ENCODE measurements at places on chromosomes 2 and 18. TPM values are rescaled to one million over a fixed set of nuclear protein-coding genes. Genes with fewer than 3 reads are reported as not detected.

The COL4A4 gene
- not detected for total RNA-seq

DNA sequence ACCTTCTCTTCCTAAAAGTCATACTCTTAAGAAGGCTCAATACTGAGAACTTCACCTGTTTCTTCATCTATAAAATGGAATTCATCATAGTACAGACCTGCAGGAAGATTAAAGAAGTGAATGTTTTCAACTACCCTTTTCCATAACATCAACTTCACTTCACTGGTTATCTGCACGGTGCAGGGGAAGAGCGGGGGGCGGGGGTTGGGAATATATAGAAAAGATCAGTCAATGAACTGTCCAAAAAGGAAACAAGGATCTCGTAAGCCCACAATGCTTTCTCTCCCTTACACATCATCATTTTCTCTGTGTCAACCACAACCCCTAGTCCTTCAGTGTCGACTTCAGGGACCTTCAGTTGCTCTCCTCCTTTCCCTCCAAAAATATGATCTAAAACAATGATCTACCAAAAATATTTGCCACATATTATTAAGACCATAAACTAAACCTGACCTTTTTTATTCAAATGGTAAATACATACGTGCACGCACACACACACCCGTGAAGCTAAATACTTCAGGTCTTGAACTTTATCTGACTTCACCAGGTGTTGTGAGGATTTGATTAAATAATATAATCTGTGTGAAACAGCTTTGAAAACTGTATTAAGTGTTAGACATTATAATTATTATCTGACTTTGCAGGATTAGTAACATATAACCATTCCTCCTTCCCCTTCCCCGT, 4.9 kb downstream of the MBOAT2 start:
- no peak for DNase-seq
- H3K27ac ChIP-seq, result no peak overlapping the region

DNA sequence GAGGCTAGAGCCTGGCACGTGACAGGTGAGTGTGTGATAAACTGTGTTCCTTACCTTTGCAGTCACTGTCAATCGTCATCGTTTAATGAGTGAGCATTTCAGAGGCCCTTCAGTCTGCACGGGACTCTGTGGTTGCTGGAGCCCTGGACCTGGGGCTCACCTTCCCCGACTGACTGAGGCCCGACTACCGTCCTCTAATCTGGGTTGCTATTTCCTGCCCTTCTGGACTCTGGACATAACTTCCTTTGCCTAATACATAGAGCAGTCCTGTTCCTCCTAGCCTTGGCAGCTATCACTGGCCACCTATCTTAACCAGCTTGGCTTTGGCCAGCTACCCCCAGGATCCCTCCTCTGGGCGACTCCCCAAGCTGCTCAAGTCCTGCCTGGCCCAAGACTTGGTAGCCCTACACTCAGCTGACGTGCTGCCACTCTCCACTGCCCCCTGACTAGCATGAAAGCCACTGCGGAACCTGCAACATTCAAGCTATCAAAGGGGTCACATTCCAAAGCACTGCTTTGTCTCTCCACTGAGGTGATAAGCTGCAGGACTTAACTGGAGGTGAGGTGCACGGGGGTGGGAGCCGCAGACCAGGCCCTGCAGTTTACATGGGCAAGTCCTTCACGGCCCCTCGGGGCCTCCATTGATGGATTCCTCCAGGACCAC, 11.1 kb upstream of the RAB17 start:
- peaks cover 22% of the 10 kb centered on the region for H3K4me1 ChIP-seq
- no peaks in the 10 kb centered on the region for H3K27me3 ChIP-seq
- no peak overlapping the region for H3K4me3 ChIP-seq
- no peak for DNase-seq
- no peak overlapping the region for H3K27ac ChIP-seq
- no peaks in the 10 kb centered on the region for H3K36me3 ChIP-seq

The DSEL gene
- total RNA-seq, result 24.9 TPM

GRCh38 chr2:3643371-3644245, 14.4 kb upstream of the ALLC start:
- H3K27me3 ChIP-seq, result no peaks in the 10 kb centered on the region
- no peaks in the 10 kb centered on the region for H3K36me3 ChIP-seq
- H3K4me3 ChIP-seq, result no peak overlapping the region
- no peak for DNase-seq

The RNF125 gene
- total RNA-seq, result 1.5 TPM

The HAAO gene
- total RNA-seq, result 2.4 TPM

The CPS1 gene
- 0.62 TPM for total RNA-seq

DNA sequence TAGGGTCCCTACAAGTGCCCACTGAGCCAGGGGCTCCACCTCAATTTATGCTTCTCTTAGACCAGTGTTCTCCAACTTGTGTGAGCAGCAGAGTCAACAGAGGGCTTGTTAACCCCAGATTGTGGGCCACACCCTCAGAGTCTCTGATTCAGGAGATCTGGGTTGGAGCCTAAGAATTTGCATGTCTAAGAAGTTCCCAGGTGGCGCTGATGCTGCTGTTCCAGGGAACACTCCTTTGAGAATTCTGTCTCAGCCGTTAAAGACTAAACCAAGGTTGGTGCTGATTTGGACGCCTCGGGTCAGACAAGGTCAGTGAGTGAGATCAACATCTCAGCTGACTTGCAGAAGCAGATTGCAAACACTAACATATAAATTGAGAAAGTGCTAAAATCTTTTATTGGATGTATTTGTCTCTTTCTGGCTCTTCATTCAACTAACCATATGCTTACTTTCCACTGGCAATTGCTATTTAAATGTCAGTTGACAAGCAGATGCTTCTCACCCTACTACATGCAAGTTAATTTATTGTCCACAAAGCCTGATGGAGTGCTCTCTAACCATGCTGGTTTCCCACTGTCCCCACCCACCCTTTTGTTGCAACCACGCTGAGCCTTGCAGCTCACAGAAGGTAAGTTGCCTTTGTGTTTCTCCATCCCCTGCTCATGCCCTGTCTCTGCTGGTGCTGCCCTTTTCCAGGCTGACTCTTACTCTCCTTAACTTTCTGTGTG, 31.5 kb downstream of the LYPD1 start:
- no peaks in the 10 kb centered on the region for H3K27me3 ChIP-seq
- DNase-seq, result no peak
- no peak overlapping the region for H3K4me3 ChIP-seq
- no peak overlapping the region for H3K27ac ChIP-seq
- no peaks in the 10 kb centered on the region for H3K4me1 ChIP-seq

Measured in A673 (cell line).